PC-3 (cell line): ENCODE measurements at places on chromosomes 13 and 19. TPM values are rescaled to one million over a fixed set of nuclear protein-coding genes. Genes with fewer than 3 reads are reported as not detected.

GRCh38 chr13:80118506-80118905 is 222.4 kb downstream of the SPRY2 start:
- no peak overlapping the region for H3K27ac ChIP-seq
- no peak for DNase-seq
- H3K4me1 ChIP-seq, result peaks cover 14% of the 10 kb centered on the region; the same call in 1 of the 2 replicates
- no peaks in the 10 kb centered on the region for H3K27me3 ChIP-seq
- H3K36me3 ChIP-seq, result no peaks in the 10 kb centered on the region
- H3K4me3 ChIP-seq, result no peak overlapping the region

GRCh38 chr13:98691360-98691759 is 61.1 kb downstream of the SLC15A1 start:
- H3K36me3 ChIP-seq, result no peaks in the 10 kb centered on the region
- H3K27me3 ChIP-seq, result no peaks in the 10 kb centered on the region
- DNase-seq, result no peak
- H3K27ac ChIP-seq, result no peak overlapping the region
- no peaks in the 10 kb centered on the region for H3K4me1 ChIP-seq

DNA sequence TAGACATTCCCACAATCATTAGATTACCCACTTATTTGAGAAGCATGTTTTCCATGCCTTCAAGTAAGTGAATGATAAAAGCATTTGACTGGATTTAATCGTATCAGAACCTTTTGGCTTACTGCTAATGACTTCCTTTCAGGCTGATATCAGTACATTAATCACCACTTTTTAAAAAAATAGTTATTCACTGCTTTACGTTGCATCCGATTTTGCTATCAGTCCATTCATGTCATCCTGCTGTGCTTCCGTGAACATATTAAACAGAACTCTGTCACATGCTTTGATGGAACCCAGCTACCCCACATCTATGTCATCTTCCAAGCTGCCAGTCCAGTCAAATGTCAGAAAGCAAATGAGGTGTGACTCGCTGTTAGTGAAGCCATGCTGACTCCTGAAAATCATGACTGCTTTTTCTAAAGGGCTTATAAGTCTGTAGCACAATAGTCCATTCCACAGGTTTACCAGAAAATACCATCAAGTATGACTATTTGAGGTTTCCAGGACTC is 440.9 kb downstream of the IRS2 start:
- no peak overlapping the region for H3K27ac ChIP-seq
- DNase-seq, result peak; percentile 37
- H3K27me3 ChIP-seq, result no peaks in the 10 kb centered on the region
- no peak overlapping the region for H3K4me3 ChIP-seq
- no peaks in the 10 kb centered on the region for H3K36me3 ChIP-seq
- peaks cover 35% of the 10 kb centered on the region for H3K4me1 ChIP-seq

GRCh38 chr13:98143157-98143553 is 261 bp downstream of the FARP1 start:
- H3K27ac ChIP-seq, result no peak overlapping the region
- peak overlapping the region; percentile 82 for H3K4me3 ChIP-seq
- H3K36me3 ChIP-seq, result no peaks in the 10 kb centered on the region
- no peak for DNase-seq
- peaks cover 13% of the 10 kb centered on the region for H3K4me1 ChIP-seq

GRCh38 chr13:26423629-26424028 is 133.9 kb upstream of the WASF3 start:
- H3K27me3 ChIP-seq, result no peaks in the 10 kb centered on the region
- H3K27ac ChIP-seq, result no peak overlapping the region
- no peaks in the 10 kb centered on the region for H3K4me1 ChIP-seq
- no peak for DNase-seq
- no peaks in the 10 kb centered on the region for H3K36me3 ChIP-seq

Gene ZNF791
- total RNA-seq, result 15.8 and 26.3 TPM in 2 replicates

GRCh38 chr13:33184112-33184490 is 101.5 kb downstream of the STARD13 start:
- no peak overlapping the region for H3K27ac ChIP-seq
- H3K4me1 ChIP-seq, result peaks cover 18% of the 10 kb centered on the region
- no peaks in the 10 kb centered on the region for H3K27me3 ChIP-seq
- H3K4me3 ChIP-seq, result no peak overlapping the region
- no peak for DNase-seq
- no peaks in the 10 kb centered on the region for H3K36me3 ChIP-seq

GRCh38 chr19:4908781-4909155 is 533 bp upstream of the UHRF1 start:
- DNase-seq, result no peak
- no peaks in the 10 kb centered on the region for H3K27me3 ChIP-seq
- H3K27ac ChIP-seq, result no peak overlapping the region

GRCh38 chr19:48962029-48962848 is 2.9 kb upstream of the FTL start:
- H3K4me3 ChIP-seq, result no peak overlapping the region
- DNase-seq, result peak; percentile 18
- peaks cover 31% of the 10 kb centered on the region for H3K4me1 ChIP-seq
- no peaks in the 10 kb centered on the region for H3K27me3 ChIP-seq
- H3K36me3 ChIP-seq, result peaks cover 7% of the 10 kb centered on the region; the same call in 1 of the 2 replicates

Gene LILRB4
- total RNA-seq, result not detected in 2 replicates

Gene IGFL2
- total RNA-seq, result not detected in 2 replicates

Gene ZNF561
- 20.1 and 23.3 TPM in 2 replicates for total RNA-seq

Gene ADPRHL1
- 9.7 and 10.3 TPM in 2 replicates for total RNA-seq

Gene PTGER1
- total RNA-seq, result 2.2 and 2.4 TPM in 2 replicates

DNA sequence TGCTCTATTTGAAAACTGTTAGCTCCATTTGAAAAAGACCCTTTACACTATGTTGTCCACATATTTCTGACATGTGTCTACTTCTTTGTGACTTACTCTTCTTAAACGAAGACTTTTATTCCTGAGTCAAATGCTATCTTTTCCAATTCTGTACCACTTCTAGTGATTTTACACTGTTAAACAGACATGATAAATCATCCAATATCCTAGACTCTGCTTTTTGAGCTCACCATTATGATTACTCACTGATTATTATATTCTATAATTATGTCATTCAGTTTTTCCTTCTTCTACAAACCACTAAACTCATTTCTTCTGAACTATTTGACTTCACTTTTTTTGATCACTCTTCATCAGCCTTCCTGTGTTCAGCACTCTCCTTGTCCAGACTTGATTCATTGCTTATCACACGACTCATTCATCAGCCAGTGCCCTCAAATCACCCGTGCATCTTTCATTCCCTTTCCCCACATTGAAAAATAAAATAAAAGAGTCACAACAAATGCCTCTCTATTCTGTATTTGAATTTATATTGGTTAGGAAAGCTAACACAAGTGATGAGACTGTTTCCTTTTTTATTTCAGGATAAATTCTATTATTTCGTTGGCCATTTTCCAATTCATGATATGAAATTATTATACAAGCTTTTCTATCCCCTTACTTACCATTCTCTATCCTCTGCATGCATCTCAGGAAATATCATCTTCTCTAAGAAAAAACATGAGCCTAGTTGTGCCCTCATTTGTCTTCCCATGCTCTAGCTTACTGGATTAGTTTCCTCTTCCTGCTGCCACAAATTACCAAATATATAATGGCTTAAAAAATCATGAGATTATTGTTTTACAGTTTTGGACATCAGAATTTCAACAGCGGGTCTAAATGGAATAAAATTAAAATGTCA is 1482.1 kb upstream of the MIR17HG start:
- DNase-seq, result no peak
- H3K27ac ChIP-seq, result no peak overlapping the region
- no peak overlapping the region for H3K4me3 ChIP-seq
- no peaks in the 10 kb centered on the region for H3K27me3 ChIP-seq
- H3K36me3 ChIP-seq, result no peaks in the 10 kb centered on the region

- H3K4me3 ChIP-seq, result no peak overlapping the region
- H3K36me3 ChIP-seq, result no peaks in the 10 kb centered on the region
- no peaks in the 10 kb centered on the region for H3K27me3 ChIP-seq
- no peak for DNase-seq
- no peak overlapping the region for H3K27ac ChIP-seq
Measured at GRCh38 chr13:80844164-80844563, 503.2 kb upstream of the SPRY2 start.

DNA sequence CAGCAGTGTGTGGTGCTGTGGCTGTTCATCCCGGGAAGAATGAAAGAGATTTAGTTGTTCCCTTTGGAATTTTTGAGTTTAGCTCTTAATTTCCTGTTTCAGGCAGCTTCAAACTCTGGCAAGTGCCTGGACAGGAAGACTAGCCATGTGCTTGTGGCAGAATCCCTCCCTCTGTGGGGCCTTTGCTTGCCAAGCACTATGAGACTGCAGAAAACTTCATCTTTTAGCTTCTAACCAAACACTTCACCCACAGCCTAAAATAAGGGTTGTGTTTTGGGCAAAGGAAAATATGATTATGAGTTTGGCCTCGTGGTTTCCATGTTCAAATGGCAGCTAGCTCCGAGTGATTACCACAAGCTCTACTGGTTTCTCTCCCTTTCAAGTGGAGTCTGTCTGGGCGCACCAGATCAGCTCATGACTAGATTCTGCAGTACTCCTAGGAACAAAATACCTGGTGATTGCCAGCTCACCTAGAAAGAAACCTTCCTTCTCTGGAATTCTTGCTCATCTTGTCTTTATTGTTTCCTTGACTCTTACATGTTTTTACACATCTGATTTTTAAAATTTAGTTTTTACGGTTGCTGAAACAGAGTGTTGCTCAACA is 707.5 kb downstream of the SLITRK6 start:
- H3K4me1 ChIP-seq, result no peaks in the 10 kb centered on the region
- DNase-seq, result no peak
- no peaks in the 10 kb centered on the region for H3K36me3 ChIP-seq
- H3K4me3 ChIP-seq, result no peak overlapping the region

GRCh38 chr19:747432-748273 is 3.3 kb upstream of the MISP start:
- H3K27me3 ChIP-seq, result no peaks in the 10 kb centered on the region
- peaks cover 5% of the 10 kb centered on the region for H3K4me1 ChIP-seq
- no peak overlapping the region for H3K4me3 ChIP-seq
- no peaks in the 10 kb centered on the region for H3K36me3 ChIP-seq
- no peak overlapping the region for H3K27ac ChIP-seq

GRCh38 chr13:36915896-36916640 is 4.0 kb downstream of the SMAD9 start:
- H3K27me3 ChIP-seq, result no peaks in the 10 kb centered on the region; the same call in 1 of the 2 replicates
- H3K4me1 ChIP-seq, result peaks cover 9% of the 10 kb centered on the region
- no peaks in the 10 kb centered on the region for H3K36me3 ChIP-seq

- H3K4me1 ChIP-seq, result peaks cover 20% of the 10 kb centered on the region; the same call in 1 of the 2 replicates
- no peaks in the 10 kb centered on the region for H3K27me3 ChIP-seq
- peak; percentile 57 for DNase-seq
Measured at GRCh38 chr13:36418022-36418805, 14.1 kb upstream of the CCNA1 start.

DNA sequence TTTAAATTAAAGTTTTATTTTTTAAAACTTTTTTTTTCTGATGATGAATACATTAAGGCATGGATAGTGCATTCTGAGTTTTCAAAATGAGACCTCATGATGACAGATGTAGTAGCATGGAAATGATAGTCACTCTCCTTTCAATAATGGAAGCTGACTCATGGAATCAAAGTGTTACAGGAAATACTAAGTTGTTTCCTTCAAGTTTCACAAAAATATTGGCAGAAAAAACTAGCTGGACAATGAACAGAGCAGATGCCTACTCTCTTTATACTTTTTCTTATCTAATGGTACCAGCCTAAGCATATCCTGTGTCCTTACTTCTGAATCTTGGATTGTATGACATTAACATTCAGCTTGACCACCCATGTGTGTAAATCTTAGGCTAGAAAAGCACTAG is 1337.3 kb downstream of the PCDH9 start:
- no peaks in the 10 kb centered on the region for H3K27me3 ChIP-seq
- DNase-seq, result peak; percentile 31
- H3K4me1 ChIP-seq, result peaks cover 18% of the 10 kb centered on the region
- H3K4me3 ChIP-seq, result no peak overlapping the region
- H3K36me3 ChIP-seq, result no peaks in the 10 kb centered on the region

Gene CLDN10
- not detected in 2 replicates for total RNA-seq

- peak within 1 kb of the TSS; percentile 91 for H3K27ac ChIP-seq
- DNase-seq, result peak; percentile 90
- H3K4me1 ChIP-seq, result peaks cover 18% of the 10 kb centered on the region
- H3K4me3 ChIP-seq, result peak within 1 kb of the TSS; percentile 80
Measured at GRCh38 chr13:49792550-49793324, at the start of gene KPNA3. Gene KPNA3, minus strand, starts transcription at chr13:49792682. Its CDS starts 176 bp downstream, at chr13:49792506.

GRCh38 chr19:42166316-42166715 is 34.1 kb upstream of the POU2F2 start:
- no peaks in the 10 kb centered on the region for H3K36me3 ChIP-seq
- peak; percentile 36 for DNase-seq
- no peak overlapping the region for H3K4me3 ChIP-seq
- H3K27ac ChIP-seq, result no peak overlapping the region

Gene ITPKC
- total RNA-seq, result 28.4 and 44.2 TPM in 2 replicates

Gene CBY2
- total RNA-seq, result not detected in 2 replicates

DNA sequence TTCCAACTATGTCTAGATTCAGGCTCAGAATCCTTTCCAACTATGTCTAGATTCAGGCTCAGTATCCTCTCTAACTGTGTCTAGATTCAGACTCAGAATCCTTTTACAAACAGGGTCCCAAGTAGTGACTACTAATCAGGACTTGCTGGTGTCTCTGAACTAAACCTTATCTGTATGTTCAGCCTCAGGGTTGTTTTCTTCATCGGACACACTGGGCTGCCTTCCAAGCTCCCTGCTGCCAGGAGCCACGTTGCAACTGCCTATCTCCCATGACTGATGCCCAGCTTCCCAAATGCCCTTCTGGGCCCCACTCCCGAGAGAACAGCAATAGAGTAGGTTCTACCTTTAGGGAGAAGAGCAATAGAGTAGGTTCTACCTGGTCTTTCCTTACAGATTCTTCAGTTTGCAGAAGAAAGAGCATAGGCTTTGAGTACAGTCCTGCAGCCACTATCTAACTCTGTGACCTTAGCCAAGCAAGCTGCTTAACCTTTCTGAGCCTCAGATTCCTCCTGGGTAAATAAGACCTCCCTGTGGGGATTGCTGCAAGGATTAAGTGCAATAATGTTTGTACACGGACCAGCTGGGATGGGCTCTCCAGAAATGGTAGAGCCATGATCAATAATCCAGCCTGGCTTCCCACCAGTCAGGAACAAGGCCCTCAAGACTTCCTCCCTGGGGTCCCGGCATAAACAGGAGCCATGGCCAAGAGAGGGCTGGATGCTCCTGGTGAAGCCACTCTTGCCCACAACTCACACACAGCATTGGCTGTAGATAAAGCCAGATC is 61.5 kb downstream of the ZIC5 start:
- no peaks in the 10 kb centered on the region for H3K4me1 ChIP-seq
- peaks cover 33% of the 10 kb centered on the region for H3K27me3 ChIP-seq
- H3K36me3 ChIP-seq, result no peaks in the 10 kb centered on the region
- no peak overlapping the region for H3K27ac ChIP-seq
- no peak overlapping the region for H3K4me3 ChIP-seq

GRCh38 chr19:5130371-5131030 is 161.6 kb downstream of the KDM4B start:
- H3K4me3 ChIP-seq, result no peak overlapping the region
- no peak for DNase-seq
- peaks cover 7% of the 10 kb centered on the region for H3K4me1 ChIP-seq
- no peak overlapping the region for H3K27ac ChIP-seq
- H3K27me3 ChIP-seq, result no peaks in the 10 kb centered on the region
